ENCODE measurements at places on chromosomes 16 and 17.

DNA sequence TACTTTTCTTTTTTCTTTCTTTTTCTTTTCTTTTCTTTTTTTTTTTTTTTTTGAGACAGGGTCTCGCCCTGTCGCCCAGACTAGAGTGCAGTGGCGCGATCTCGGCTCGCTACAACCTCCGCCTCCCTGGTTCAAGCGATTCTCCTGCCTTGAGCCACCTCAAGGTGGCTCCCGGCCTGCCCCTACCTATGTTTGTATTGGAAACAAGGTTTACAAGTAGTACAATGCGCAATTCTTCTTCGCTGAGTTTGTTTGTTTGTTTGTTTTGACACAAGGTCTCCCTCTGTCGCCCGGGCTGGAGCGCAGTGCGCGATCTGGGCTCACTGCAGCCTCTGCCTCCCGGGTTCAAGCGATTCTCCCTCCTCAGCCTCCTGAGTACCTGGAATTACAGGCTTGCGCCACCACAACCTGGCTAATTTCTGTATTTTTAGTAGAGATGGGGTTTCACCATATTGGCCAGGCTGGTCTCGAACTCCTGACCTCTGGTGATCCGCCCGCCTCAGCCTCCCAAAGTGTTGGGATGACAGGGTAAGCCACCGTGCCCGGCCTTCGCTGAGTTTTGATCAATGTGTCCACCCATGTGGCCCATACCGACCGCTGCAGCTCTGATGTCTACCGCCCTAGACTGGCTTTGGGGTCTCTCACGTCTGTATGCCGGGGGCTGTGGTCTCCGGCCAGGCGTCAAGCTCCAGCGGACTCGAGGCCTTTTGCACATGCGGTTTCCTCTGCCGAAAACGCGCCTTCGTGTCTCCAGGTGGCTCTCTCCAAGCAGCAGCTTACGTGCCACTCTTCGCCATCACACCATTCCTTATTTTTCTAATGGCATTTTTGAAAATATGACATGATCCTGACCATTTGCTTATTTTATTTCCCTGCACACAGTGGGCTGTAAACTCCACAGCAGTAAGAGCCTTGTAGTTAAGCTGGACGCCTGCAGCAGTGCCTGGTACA, 1.1 kb upstream of the YBX2 start:
- no peak for DNase-seq

DNA sequence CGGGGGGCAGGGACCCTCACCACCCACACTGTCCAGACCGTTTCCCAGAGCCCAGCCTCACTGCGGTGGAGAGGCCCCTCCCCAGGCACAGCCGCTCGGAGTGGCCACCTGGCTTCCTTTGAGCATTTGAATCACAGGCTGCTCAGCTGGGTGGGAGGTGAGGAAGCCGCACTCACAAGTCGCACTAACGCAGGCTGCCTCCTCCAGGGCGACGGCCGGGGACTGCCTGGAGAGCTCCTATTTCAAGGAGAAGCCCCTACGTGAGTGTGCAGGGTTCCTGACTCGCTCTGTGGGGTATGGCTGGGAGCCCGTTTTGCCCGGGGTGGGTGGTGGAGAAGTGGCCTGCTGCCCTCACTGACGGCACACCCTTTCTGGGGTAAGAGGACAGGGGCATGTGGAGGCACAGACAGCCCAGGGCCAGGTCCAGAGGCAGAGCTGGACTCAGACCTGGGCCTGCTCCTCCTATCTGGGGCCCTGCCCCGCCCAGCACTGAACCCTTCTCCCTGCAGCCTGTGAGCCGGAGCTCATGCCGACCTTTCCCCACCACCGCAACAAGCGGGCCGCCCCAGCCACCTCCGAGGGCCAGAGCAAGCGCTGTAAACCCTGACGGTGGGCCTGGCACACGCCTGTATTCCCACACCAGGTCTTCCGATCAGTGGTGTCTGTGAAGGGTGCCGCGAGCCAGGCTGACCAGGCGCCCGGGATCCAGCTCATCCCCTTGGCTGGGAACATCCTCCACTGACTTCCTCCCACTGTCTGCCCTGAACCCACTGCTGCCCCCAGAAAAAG, 6.2 kb downstream of the SPATA2L start:
- DNase-seq, result no peak

DNA sequence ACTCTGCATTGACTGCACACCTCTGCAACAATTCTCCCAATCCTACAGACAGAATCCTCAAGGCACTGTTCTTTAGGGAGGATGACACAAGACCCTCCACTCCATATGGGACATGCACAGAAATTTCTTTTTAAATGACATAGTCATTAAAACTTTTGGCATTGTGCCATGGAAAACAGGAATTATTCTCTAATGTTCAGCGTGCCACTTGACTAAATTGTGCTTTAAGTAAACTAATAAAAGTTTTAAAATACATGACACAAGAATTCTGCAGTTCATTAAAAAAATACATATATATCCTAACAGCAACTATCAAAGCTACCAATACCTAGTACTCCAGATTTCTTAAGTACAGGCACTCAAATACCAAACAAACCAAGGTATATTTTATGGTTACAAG, 16.0 kb downstream of the CEP112 start:
- DNase-seq, result no peak

GRCh38 chr16:9192746-9193145, 101.3 kb downstream of the HAPSTR1 start:
- DNase-seq, result no peak

DNA sequence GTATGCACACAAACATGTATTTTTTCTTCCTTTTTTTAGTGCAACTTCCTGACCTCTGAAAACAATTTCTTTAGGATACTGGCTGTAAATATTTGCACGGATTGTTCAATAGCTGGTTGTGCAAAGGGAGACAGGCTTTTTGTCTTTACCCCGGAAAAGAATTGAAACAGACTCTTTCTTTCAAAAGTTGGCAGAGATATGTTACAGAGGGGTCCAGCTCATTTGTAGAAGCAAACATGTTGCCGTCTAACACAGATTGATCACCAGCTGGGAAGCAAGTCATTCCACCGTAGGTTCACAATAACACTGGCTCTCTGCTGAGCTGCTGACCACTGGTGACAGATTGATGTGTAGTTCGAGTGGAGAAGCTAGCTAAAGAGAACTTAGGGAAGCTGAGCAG, 130.9 kb downstream of the STX8 start:
- no peak for DNase-seq

- DNase-seq, result no peak
These were observed 61.8 kb downstream of the TUBD1 start for GRCh38 chr17:59830846-59831486.

- DNase-seq, result no peak
These were observed 252.9 kb upstream of the XYLT1 start for GRCh38 chr16:17723531-17724134.

GRCh38 chr16:88831838-88832237, 20.1 kb upstream of the APRT start:
- DNase-seq, result no peak

Measured in stimulated activated CD8-positive, alpha-beta memory T cell treated with anti-CD3 and anti-CD28 coated beads, Interleukin-2, amount 100 ng/mL, for 1 hour (primary cell).